ENCODE measurements at places on chromosomes 4 and X.

DNA sequence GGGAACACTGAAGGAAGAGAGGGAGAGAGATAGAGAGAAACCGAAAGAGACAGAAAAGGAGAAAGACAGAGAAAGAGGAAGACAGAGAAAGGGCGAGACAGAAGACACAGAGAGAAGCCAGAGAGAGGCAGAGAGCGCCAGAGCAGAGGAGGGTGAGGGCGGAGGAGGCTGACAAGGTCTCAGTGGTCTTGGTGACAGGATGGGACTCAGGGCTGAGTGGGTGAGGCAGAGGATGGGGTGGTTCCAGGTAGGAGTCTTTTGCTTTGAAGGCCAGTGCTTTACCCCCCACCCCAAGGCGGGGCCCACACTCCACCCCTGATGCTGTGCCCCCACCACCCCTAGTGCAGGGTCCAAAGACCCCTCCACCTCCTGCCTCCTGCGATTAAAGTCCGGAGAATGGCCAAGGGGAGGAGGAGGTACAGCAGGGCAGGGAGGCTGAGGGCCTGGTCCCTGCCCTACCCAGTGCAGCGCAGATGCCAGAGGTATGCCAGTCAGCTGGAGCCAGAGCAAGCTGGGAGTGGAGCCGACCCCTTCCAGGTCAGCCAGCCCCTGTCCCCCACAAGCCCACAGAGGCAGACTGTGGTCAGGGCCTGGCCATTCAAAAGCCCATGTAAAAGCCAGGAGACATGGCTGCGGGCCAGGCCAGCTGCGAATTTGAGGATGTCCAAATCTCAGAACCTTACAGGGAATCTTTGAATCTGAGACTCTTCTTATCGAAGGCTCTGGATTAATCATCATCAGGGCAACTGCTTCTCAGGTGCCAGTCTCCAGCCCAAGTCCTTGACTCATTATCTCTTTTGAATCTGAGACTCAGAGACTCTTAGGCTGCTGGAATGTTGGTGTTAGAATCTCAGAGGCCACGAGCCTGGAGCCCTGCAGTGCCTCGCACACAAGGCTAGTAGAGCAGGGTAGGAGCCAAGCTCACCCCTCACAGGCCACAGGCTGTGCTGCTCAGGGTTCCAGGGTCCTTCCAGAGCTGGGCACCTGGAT is 758 bp downstream of the IQSEC2 start:
- peak; percentile 72 for DNase-seq

GRCh38 chr4:40749717-40750460 is at the start of gene NSUN7:
NSUN7 (plus strand) TSS chr4:40749955; CDS start chr4:40750694, 739 bp downstream.
- peak; percentile 16 for DNase-seq

- no peak for DNase-seq
Observed at GRCh38 chr4:187995322-187996207, at the start of gene ZFP42. ZFP42 (plus strand) TSS chr4:187995771; CDS start chr4:188002808, 7,037 bp downstream.

DNA sequence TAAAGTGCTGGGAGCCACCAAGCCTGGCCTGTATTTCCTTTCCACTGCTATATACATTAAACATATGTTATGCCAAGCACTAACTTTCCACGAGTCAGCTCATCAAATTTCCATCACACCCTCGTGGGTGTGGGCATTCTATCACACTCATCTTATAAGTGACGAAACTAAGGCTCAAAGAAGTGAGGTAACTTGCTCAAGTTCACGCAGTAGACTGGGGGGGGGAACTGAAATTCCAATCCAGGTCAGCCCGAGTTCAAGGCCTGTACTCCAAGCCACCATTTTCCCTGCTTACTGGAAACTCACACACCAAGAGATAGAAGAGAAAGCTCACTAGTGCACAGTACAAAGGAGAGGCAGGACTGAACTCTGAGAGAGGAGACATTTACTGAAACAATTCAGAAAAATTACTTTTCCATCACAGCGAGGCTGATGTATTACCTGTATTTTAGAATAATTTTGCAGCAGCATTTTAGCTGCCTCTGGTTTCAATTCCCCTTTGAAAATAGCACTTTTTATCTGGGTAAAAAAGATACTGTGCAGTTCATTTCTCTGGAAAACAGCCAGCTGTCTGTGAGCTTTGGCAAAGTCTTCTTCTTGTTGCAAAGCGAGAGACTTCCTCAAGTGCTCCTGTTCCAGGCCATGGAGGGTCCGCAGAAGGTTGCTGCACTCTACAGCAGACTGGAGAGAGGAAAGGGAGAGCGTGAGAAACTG is 76.8 kb downstream of the EVC2 start:
- no peak for DNase-seq

DNA sequence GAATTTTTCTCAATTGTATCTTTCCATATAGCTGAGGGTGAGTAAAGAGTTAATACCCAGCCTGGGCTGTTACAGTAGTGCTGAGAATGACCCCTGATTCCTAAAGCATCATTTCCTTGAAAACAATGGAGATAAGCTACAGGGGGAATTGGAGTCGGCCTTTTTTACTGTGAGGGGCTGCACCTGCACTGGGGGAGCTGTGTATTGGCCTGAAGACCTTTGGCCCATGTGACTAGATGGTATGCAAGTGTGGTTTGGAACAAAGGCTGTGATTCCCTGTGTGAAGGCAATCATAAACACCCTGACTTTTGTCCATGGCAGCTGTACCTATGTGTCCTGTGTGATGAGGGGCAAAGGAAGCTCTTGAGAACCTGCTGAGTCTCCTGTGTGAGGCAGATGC is 124.0 kb upstream of the HPGD start:
- DNase-seq: no peak

DNA sequence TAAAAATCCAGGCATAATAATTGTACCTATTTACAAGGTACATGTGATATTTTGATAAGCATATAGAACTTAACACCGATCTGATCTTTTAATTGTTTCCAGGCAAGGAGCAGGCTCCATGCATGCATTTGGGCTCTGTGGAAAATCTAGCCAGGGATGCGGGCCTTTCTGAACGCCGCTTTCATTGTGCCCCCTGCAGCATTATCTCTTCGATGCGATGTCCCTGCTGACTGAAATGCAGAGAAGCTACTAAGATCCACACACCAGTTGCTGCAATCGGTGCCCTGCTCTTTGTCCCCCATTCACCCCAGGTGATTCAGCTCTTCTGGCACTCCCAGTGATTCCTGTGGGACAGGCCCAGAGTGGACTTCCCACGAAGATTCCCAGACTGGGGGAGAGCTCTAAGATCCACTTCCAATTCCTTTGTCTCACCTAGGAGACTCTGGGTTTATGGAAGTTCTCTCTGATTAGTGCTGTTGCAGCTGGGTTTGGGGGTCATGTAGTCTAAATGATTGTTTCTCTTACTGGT is 254.3 kb upstream of the AGA start:
- DNase-seq: peak; percentile 2

DNA sequence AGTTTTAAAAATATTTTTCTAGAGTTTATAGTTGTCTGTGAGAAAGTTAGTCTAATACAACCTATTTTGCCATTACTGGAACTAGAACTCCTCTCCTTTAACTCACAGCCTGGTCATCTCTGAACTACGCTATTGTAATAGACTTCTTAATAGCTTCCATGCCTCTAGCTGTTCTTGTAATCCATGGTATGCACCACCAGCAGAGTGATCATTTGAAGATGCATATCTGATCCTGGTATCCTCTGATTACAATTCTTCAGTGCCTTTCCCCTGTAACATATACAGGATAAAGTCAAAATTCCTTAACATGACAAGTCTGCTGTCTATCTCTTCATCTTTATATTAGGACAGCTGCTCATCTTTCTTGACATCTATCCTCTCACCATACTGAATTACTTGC is 37.6 kb upstream of the NALF2 start:
- no peak for DNase-seq

DNA sequence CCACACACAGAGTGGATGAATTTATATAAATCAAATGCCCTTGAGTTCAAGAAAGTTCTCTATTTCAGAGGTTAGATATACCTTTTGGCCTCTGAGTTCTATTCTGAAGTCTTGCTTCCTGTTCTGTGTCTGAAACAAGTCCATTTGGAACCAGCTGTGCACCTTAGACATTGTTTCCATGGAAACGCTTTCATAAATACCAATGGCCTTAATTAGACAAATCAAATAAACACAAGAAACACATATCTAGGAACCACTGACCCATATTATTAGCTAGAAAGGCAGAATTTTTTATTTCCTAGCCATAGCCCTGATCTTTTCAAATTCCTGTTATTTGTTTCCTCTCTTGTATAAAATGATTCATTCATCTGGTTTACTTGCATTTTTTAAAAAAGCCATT is 8.4 kb upstream of the C4orf54 start:
- DNase-seq: no peak

DNA sequence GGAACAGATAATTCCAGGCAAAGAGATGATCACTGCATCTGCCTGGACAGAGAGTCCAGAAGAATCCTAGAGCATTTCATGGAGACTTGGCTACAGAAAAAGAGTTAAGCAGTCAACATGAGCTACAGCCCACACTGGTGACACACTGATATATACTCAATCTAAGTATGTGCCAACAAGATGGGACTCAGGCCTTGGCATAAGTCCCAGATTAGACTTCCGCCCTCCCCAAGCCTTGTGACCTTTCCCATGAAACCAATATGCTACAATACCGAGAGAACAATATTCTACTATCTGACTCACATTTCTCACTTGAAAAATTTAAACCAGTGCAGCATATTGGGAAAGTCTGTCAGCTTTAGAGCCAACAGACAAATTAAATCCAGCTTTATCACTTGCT is 65.7 kb upstream of the SLITRK2 start:
- DNase-seq: no peak

DNA sequence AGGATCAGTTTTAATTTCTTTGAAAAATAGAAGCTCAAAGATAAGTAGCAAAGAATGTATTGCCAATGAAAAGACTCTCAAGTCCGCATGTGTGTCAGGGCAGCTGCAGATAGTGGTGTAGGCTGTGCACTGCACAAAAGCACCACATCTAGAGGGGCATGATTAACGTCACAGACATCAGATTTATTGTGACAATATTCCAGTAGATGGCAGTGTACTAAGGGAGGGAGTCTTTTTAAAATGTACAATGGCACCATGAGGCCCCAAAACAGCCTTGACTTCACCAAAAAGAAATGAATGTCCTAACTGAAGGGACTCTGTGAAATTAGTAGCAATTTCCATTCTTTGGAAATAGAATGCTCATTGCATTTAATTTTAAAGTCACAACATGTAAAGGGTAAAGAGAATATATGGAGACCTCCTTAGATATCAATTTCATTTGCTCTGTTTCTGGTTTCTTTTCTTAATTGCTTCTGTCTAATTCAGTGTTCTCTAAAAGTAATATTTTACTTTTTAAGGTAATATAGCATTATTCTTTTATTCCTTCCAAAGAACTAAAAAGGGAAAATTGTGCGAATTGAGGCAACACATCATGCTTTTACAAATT is 98.4 kb downstream of the ZNF827 start:
- peak; percentile 59 for DNase-seq

DNA sequence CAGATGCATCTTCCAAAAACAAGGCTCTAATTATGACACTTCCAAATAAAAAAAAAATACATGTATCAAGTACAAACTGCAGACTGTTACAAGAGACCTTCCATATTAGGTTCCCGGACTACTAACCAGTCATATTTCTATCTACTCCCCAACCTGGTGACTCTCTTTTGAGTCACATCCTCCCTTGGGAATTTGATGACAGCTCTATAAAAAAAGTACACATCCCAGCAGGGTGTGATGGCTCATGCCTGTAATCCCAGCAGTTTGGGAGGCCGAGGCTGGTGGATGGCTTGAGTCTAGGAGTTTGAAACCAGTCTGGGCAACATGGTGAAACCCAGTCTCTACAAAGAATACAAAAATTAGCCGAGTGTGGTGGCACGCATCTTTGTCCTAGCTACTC is 14.9 kb downstream of the RPGR start:
- peak; percentile 89 for DNase-seq

DNA sequence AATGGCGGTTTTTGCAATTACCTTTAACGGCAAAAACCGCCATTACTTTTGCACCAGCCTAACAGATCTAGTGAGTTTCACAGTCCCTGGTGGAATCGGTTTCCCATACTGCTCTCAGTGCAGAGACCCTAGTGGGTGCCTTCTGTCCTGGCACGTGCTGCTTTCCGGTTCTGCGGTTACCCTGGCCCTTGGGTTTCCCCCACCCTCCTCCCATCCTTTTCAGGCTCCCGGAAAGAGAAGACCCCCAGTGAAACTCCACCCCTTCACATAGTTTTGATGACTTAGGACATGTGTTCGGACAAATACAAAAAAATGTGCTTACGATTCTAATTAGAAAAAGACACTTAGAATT is 36.9 kb downstream of the NLGN3 start:
- no peak for DNase-seq

DNA sequence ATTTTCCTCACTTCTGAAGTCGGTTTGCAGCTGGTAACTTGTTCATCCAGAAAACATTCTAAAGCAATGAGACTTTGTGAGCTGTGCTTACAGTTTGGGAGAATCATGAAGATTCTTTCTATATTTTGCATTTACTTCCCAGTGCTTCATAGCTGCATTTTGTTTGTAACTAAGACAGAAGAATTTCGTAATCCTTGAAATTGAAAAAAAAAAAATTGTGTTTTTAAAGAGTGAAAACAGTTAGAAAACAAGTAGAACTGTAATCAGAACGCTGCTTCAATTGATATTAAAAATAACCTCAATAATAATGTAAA is 392.4 kb downstream of the UNC5C start:
- DNase-seq: no peak

DNA sequence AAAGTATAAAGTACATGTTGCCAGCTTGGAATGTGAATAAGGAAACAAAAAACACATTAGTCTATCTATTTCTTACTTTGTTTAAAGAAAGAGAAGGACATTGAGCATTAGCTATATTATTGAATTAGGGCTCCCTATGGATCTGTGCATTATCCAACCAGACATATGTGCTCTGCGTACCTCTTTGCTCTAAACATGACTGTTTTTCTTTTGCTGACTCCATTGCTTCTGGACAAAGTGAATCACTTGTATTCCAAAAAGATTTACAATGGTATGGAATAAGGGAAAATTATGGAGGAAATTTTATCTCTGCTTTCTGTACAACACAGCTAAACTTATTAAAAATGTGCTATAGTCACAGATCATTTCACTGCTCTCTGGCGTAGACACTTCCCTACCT is 727.8 kb upstream of the LCORL start:
- DNase-seq: no peak

GRCh38 chr4:183747380-183747779 is 88.3 kb downstream of the TRAPPC11 start:
- no peak for DNase-seq

GRCh38 chrX:134746410-134746785 is 88.1 kb upstream of the PLAC1 start:
- DNase-seq: no peak

GRCh38 chr4:140094438-140095420 is 59.3 kb downstream of the MAML3 start:
- DNase-seq: no peak
